ENCODE measurements at places on chromosomes 6 and 20. TPM values are rescaled to one million over a fixed set of nuclear protein-coding genes. Genes with fewer than 3 reads are reported as not detected.

GRCh38 chr6:110329714-110330436, 28.3 kb downstream of the METTL24 start:
- DNase-seq, result no peak

- no peak for DNase-seq
Measured at GRCh38 chr6:6861351-6861894, 246.3 kb upstream of the RREB1 start.

The CARMIL1 gene
- total RNA-seq, result 23.9 TPM

The KIAA1755 gene
- 4.9 TPM for total RNA-seq

The NAA20 gene
- total RNA-seq, result 49.3 TPM

Data from fibroblast of the aortic adventitia (primary cell).